Activated CD8-positive, alpha-beta T cell treated with anti-CD3 and anti-CD28 coated beads for 36 hours (primary cell): ENCODE measurements at places on chromosomes 2 and 18. TPM values are rescaled to one million over a fixed set of nuclear protein-coding genes. Genes with fewer than 3 reads are reported as not detected.

- H3K27ac ChIP-seq = no peak overlapping the region
- no peak overlapping the region for H3K4me3 ChIP-seq
- no peak for DNase-seq
- H3K4me1 ChIP-seq = no peaks in the 10 kb centered on the region
- H3K36me3 ChIP-seq = no peaks in the 10 kb centered on the region
These were observed 403.7 kb upstream of the SPRED2 start for GRCh38 chr2:65835975-65836549.

GRCh38 chr2:216490061-216490460 lies 8.6 kb upstream of the RPL37A start:
- H3K36me3 ChIP-seq = no peaks in the 10 kb centered on the region
- H3K4me3 ChIP-seq = no peak overlapping the region
- peaks cover 3% of the 10 kb centered on the region for H3K4me1 ChIP-seq
- DNase-seq = no peak
- H3K27me3 ChIP-seq = no peaks in the 10 kb centered on the region
- H3K27ac ChIP-seq = no peak overlapping the region

DNA sequence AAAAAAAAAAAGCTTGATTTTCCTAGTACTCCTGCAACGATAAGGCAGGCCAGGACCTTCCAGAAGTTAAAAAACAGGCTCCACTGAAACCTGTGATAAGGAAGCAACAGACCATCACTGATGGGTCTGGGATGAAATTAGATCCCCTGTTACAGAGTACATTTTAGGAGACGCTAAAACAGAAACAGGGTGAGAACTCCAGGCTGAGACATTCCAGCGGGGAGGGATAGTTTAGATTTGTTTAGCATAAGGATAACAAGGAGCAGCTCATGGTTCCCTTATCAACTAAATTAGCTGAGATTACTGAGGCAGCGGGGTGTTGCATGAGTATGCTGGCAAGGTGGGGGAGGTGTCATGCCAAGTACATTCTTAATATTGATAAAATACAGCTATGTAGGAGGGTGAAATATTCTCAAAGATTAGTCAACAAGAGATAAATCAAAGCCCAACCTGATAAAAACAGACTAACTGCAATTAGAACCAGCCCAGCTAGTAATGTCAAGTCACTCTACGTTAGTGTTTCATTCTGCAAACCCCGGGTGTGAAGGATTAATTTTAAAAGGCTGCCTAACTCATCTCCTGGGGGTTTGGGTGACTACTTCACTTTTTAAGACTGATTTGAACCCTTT lies 75.0 kb upstream of the BZW1 start:
- peaks cover 19% of the 10 kb centered on the region for H3K4me1 ChIP-seq
- H3K27me3 ChIP-seq = peaks cover 1% of the 10 kb centered on the region
- no peaks in the 10 kb centered on the region for H3K36me3 ChIP-seq
- H3K4me3 ChIP-seq = no peak overlapping the region
- no peak for DNase-seq

DNA sequence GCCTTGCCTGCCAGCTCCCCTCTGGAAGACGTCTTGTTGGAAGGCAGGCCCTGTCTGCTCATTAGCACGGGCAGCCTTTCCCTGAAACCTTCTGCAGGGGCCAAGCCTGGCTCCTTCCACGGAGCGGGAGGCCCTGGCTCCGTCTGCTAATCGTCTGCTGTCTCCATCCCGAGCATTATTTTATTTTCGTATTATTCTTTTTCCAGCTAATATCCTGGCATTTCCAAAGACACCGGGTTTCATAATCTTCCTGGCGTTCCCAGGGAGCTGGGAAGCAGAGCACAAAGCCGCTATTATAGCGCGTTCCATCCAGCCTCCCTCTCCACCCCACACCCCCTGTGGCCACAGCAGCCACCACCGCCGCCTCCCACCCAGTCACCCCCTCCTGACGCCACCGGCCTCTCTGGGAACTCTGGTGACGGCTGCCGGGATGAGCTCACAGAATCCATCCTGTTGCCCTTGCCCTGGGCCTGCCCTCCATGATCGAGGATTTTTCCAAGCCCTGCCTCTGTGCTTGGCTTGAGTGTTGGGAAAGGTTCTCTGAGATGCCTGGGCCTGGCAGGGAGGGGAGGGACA lies 125.5 kb downstream of the DYSF start:
- no peak for DNase-seq
- H3K36me3 ChIP-seq = no peaks in the 10 kb centered on the region

DNA sequence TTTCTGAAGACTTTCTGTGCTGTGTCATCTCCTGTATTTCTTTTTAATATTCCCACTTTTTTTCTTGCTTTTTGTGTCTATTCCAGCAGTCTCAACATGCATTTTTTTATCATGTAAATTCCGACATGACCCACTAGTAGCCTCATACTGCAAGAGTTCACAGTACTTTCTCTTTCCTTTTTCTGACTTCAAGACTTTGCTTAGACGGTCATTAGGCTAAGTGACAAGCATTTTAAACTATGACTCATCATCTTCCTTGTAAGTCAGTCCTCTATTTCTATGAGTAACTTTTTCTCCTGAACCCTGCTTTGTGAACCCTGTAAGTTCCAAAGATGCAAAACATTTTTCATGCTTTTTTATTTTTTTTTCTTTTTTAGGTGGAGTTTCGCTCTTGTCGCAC lies 381.2 kb downstream of the TXNL1 start:
- H3K27ac ChIP-seq = no peak overlapping the region
- H3K27me3 ChIP-seq = no peaks in the 10 kb centered on the region
- peaks cover 2% of the 10 kb centered on the region for H3K4me1 ChIP-seq
- H3K36me3 ChIP-seq = no peaks in the 10 kb centered on the region

DNA sequence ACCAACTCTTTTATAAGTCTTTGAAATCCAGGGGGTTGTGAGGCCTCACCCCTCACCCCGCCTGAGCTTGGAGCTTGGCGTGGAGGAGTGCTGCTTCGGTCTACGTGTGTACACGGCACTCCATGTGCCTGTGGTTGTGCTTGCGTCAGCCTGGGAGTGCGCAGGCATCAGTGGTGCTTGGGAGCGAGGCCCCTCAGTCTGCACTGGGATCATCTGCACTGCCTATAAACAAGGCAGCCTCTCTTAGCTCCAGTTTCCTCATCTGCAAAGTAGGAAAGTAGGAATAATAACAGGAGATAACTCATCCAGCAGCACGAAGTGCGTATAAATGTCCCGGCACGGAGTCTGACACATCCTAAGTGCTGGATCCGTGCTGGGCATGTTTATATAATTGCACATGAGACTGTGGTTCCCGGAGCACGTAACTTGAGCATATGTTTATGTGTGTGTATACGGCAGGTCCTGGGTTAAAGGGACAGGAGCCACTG lies 1.2 kb downstream of the GYPC start:
- H3K27ac ChIP-seq = peak overlapping the region; percentile 100
- H3K4me3 ChIP-seq = peak overlapping the region; percentile 97
- H3K27me3 ChIP-seq = no peaks in the 10 kb centered on the region
- peaks cover 54% of the 10 kb centered on the region for H3K4me1 ChIP-seq

GRCh38 chr18:9017167-9017904 lies 85.2 kb upstream of the NDUFV2 start:
- DNase-seq = peak; percentile 90
- peak overlapping the region; percentile 65 for H3K4me3 ChIP-seq
- H3K27ac ChIP-seq = peak overlapping the region; percentile 81
- H3K36me3 ChIP-seq = no peaks in the 10 kb centered on the region

DNA sequence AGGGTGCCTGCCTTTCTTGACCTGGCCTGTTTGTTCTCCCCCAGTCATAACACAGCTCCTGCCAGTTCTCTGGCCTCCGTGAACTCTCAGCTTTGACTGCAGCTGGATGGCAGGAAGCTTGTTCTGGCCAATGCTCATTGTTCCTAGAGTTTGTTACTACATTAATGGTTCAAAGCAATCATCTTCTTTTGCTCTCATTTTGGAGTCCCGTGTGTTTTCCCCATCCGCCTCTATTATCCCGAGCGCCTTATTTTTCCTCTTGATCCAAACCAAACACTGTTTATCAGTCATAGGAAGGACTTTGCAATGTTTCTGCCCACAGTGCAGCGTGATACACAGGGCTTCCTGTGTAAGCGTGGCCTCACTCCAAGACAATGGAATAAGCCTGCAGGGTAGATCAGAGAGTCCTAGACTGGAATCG lies 184.3 kb upstream of the APCDD1 start:
- no peaks in the 10 kb centered on the region for H3K27me3 ChIP-seq
- H3K4me1 ChIP-seq = no peaks in the 10 kb centered on the region
- H3K36me3 ChIP-seq = no peaks in the 10 kb centered on the region
- no peak overlapping the region for H3K27ac ChIP-seq

DNA sequence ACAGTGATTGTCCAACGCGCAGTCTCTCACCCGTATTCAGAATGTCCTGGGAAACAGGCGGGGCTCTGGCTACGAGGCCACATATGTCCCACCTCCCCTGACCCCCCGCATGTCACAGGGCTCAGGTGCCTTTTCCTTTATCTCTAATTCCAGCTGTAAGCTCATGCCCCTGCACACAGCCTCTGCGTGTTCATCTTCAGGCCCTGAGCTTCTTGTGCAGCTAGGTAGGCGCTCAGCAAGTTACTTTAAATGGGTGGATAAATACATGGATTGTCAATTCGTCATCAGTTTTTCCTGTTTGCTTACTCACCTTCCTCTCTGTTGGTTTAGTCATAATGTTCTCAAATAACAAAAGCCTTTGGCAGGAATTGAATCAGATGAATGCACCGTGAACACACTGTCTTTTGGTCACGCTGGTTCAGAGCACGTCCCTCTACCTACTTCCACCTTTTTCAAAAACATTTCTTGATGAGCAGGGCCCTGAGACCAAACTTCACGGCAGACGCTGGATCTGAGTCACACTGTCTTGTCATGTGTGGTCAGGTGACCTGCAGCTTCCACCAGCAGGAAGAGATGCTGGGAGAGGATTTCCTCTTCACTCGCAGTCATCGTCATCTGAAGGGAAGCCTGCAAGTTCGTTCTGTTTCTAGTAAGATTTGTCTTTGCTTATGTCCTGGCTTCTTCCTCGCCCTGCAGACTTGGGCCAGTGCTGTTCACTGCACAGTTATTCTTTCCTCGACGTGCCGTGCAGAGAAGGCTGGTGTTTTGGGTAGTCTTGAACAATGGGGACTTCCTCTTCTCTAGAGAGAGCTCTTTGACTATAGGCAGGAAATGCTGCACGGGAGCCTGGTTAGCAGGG lies 138.1 kb downstream of the PTGR3 start:
- peak overlapping the region; percentile 71 for H3K4me3 ChIP-seq
- DNase-seq = peak; percentile 82
- peaks cover 7% of the 10 kb centered on the region for H3K36me3 ChIP-seq
- H3K27me3 ChIP-seq = no peaks in the 10 kb centered on the region
- peaks cover 28% of the 10 kb centered on the region for H3K4me1 ChIP-seq

DNA sequence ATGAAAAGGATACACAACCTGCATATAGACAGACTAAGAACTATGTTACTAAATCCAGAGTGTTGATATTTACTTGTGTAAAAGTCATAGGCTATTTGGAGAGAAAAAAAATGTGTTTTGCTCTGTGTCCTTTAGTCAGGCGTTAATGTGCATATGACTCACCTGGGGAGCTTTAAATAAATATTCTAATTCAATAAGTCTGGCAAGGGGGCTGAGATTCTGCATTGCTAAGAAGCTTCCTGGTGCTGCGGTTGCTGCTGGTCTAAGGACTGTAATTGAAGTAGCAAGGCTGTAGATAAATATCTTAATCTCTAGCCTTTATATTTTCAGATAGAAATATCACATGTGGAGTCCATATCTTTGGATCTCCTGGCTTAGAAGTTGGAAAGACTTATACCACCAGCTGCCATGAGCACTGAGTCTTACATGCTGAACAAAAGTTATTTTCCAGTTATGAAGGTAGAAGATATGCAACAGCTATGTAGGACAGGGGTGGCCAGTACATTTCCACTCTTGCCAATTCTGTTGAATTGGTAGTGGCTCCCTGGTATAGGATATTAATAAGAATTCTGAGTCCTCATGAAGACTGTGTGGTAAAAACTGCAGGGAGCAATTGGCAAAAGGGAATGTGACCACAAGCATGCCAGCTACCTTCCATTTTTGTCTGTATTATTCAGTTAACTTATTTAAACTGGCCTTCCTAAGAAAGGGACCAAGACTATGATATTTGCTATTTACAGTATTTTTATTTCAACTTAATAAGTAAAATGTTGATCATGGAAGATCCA lies 4.8 kb downstream of the SPAG16 start:
- no peaks in the 10 kb centered on the region for H3K27me3 ChIP-seq
- peaks cover 14% of the 10 kb centered on the region for H3K4me1 ChIP-seq
- DNase-seq = no peak
- H3K27ac ChIP-seq = no peak overlapping the region
- no peak overlapping the region for H3K4me3 ChIP-seq
- H3K36me3 ChIP-seq = no peaks in the 10 kb centered on the region

DNA sequence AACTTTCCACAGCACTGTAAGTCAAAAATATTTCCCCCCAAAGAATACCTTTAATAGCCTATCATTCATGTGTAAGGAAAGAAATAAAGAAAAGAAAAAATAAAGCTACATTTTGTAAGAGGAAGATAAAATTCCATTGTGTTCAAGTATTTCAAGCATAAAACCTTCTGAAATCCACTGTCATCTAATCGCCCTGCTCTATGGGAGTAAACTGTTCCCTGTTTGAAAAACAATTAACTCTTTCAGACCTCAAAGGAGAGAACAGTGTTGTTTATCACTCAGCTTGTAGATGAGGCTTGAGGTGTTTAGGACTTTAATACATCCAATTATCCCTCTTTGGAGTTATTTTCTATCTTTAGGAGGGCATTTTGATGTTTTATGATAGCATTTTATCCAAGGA lies 112.2 kb upstream of the REG3G start:
- no peaks in the 10 kb centered on the region for H3K36me3 ChIP-seq
- no peak overlapping the region for H3K4me3 ChIP-seq
- no peaks in the 10 kb centered on the region for H3K4me1 ChIP-seq
- no peak overlapping the region for H3K27ac ChIP-seq
- no peaks in the 10 kb centered on the region for H3K27me3 ChIP-seq
- DNase-seq = no peak

- no peak overlapping the region for H3K4me3 ChIP-seq
- DNase-seq = peak; percentile 12
- peak overlapping the region; percentile 63 for H3K27ac ChIP-seq
- H3K27me3 ChIP-seq = no peaks in the 10 kb centered on the region
- peaks cover 8% of the 10 kb centered on the region for H3K4me1 ChIP-seq
These were observed 274.8 kb upstream of the SLC39A10 start for GRCh38 chr2:195382186-195382585.

- peaks cover 26% of the 10 kb centered on the region for H3K36me3 ChIP-seq
- no peak overlapping the region for H3K27ac ChIP-seq
- H3K4me3 ChIP-seq = no peak overlapping the region
- peaks cover 2% of the 10 kb centered on the region for H3K4me1 ChIP-seq
These were observed 243.0 kb downstream of the HDAC4 start for GRCh38 chr2:239157771-239158170.

GRCh38 chr18:38981389-38981788 lies 1415.8 kb upstream of the CELF4 start:
- H3K27ac ChIP-seq = no peak overlapping the region
- no peak overlapping the region for H3K4me3 ChIP-seq
- no peaks in the 10 kb centered on the region for H3K36me3 ChIP-seq
- no peak for DNase-seq
- H3K4me1 ChIP-seq = no peaks in the 10 kb centered on the region

The LRRC30 gene
- not detected for total RNA-seq

The G6PC2 gene
- total RNA-seq = not detected

The CRYGD gene
- total RNA-seq = not detected

The SLC9A2 gene
- 0.05 TPM for total RNA-seq
